ENCODE measurements at places on chromosomes 2 and 18. TPM values are rescaled to one million over a fixed set of nuclear protein-coding genes. Genes with fewer than 3 reads are reported as not detected.

SERPINB13 gene
- not detected for total RNA-seq

RBMS1 gene
- 42.2 TPM for total RNA-seq

TGFA gene
- not detected for total RNA-seq

KLHL14 gene
- 42.5 TPM for total RNA-seq

LAMA3 gene
- total RNA-seq = not detected

HOXD12 gene
- not detected for total RNA-seq

GNAL gene
- 0.12 TPM for total RNA-seq

IRS1 gene
- 11.9 TPM for total RNA-seq

STAMBP gene
- total RNA-seq = 35.8 TPM

GPBAR1 gene
- total RNA-seq = 0.81 TPM

SCG2 gene
- total RNA-seq = 0.27 TPM

- peak; percentile 37 for DNase-seq
Measured at GRCh38 chr2:191521608-191522208, 156.2 kb upstream of the NABP1 start.

DNA sequence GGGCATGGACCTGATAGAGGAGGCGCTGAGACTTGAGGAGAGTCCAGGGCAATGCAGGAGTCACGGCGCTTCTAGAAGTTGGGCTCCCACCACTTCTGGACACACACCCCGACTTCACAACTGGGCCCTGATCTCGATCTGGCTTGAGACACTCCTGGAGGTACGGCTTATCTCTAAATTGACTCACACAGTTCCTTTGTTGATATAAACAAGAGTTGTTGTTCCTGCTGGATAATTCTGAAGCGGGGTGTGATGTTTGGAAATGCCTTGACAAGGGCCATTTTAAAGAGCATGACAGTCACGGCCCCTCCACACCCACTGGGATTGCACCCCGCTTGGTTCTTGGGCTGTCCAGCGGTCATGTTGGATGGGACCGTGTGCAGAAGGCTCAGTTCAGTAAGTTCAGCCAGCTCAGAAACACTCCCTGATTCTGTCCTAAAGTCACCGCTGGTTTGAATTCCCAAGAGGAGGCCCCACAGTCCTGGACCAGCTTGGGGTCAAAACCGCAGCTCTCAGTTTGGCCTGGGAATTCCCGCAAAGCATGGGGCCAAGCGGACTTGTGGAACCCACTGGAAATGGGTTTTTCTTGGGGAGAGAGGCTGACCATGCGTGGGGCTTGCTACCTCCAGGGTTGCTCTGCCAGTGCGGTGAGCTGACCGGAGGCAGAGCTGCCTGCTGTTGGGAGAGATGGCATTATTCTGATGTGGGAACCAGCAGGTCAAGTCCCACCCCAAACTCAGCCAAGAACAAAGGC is 9.3 kb upstream of the NEU2 start:
- DNase-seq = no peak

GRCh38 chr18:62999392-62999791 is 284.1 kb downstream of the PHLPP1 start:
- no peak for DNase-seq

GRCh38 chr18:62741118-62741566 is 25.8 kb downstream of the PHLPP1 start:
- no peak for DNase-seq

- no peak for DNase-seq
Measured at GRCh38 chr18:55458456-55459203, 129.4 kb downstream of the TCF4 start.

DNA sequence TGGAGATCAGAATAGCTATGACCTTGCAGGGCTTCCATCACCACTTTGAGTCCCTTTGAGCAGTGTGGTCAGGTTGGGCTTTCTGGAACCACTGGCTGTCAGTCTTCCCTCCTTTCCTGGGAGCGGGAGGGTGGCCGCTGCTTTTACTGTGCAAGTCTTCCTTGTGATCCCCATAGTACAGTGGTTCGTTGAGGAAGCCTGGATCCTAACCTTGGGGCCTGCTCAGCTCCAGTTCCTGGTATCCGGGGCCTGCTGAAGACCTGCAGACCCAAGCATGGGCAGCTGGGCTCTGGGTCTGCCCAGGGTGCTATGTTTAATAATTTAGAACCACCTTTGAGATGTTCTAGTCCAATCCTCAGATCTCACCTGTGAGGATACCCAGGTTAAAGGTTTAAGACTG is 104.2 kb downstream of the CLIP4 start:
- no peak for DNase-seq

DNA sequence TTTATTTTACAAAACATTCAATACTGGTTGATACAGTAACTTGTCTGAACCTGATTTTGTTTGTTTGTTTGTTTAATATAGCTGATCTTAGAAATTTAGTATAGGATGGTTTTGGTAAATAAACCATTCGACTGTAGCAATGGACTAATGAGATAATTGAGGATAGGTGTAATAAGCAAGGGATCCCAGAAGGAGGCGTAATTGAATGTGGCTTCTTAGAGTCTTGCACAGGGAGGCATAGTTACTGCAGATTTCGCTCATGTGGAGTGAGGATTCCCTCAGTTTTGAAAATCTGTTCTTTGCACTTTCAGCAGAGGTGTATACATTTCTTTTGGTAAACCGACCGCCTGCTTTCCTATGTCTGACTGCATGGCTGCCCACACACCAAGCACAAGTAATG is 709.6 kb downstream of the SOCS6 start:
- no peak for DNase-seq

GRCh38 chr2:216467845-216468244 is 30.8 kb upstream of the RPL37A start:
- no peak for DNase-seq

DNA sequence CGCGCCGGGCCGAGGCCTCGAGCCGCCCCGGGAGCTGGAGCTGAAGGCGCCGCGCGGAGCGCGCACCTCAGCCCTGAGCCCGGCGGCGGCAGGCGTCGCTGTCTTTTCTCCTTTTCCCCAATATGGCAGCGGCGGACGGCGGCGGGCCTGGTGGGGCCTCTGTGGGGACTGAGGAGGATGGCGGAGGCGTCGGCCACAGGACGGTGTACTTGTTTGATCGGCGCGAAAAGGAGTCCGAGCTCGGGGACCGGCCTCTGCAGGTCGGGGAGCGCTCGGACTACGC is 369 bp downstream of the SMCHD1 start:
- no peak for DNase-seq

DNA sequence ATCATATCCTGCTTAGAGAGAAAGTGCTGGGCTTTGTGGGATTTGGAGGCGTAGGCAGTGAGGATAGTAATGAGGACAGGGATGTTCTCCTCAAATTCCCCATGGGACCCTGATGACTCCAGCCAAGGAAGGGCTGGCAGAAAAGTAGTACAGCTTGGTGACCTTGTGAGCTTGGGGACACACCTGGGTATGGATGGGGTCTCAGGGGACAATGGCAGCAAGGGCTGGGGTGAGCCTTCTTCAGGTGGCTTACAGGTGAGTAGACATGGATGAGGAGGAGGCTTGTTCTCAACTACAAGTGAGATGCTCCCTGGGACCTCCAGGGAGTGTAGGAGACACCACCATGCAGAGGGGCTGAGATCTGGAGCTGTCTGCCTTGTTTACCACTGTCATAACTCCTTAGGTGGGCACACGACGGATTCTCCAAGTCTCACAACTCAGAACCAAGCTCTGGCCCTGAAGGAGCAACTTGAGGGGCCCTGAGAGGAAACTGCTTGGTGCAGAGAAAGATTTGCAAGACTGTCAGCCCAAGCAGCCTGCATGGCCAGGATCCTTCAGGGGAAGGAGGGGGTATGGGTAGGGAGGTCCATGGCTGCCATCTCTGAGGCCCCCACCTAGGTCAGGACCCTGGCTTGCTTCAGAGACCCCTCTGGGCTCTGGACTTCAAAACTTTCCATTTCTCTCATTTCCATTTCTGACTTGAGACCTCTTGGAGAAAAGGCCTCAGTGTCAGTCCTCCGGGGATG is 262.8 kb downstream of the DYSF start:
- DNase-seq = no peak

GRCh38 chr18:30192216-30192615 is 850.3 kb downstream of the DSC3 start:
- DNase-seq = no peak

- no peak for DNase-seq
Measured at GRCh38 chr18:55189972-55190371, 230.7 kb upstream of the CCDC68 start.

DNA sequence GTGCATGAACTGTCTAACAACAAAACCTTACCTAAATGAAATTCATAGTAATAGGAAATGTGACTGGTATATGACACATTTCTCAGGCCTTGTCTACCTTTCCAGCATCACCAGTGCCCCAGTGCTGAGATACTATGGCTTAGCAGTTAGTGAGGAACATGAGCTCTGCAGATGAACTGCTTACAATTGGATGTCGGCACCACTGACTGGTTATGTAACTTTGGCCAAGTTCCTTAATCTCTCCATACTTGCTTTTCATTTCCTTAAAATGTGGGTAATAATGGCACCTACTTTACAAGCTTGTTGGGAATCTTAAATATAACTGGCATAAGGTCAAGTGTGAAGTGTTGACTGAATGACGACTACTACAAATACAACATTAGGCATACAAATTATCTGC is 136.3 kb downstream of the OLA1 start:
- no peak for DNase-seq

GRCh38 chr2:96933305-96934181 is 52.8 kb downstream of the FAM178B start:
- no peak for DNase-seq

GRCh38 chr18:62877411-62878221 is 162.3 kb downstream of the PHLPP1 start:
- no peak for DNase-seq

GRCh38 chr2:191806396-191806795 is 40.5 kb downstream of the CAVIN2 start:
- DNase-seq = no peak

DNA sequence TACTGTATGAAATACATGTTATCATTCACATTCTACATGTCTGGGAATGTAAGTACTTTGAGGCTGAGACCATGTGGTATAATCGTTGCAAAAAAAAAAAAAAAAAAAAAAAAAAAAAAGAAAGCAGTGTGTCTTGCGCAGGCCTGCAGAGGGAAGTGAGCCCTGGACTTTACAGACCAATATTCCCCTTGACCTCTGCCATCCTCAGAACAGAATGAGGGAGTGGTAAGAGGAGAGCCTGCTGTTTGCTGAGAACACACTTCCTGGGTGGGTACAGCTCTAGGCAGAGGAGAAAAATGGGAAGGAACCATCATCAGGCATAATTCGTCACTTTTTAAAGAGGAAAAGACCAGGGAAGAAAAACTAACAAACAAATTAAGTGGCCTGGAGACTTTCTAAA is 28.8 kb upstream of the TBC1D8 start:
- no peak for DNase-seq

DNA sequence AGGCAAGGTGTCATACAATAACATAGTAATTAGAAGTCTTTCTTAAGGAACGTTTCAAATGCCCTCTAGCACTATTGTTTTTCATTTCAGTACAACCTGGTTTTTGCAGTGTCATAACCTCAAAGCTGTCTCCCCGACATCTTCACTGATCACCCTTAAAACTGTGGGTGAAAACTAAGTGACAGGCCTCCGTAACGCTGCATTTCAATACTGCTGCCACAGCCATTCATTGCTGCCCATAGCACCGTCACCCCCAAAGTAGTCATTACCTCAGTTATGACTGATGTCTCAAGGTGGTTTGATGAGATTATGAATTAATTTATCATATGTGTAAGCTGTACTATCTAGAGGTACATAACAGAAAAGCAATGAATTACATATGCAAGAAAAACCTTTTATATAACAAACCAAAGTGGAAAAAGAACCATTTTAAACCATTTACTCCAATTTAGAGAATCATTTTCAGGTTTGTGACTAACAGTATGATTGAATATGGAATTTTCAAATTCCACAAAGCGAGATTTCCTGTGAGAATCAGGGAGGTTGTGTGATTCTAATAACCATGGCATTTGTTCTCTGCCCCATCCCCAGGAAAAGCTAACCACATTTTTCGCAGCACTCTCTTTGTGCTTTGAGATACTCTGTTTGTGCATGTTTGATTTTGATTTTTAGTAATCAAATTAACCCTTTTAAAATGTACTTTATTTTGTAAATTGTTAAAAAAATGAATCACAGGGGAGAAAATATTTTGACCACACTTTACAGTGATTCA is 263.0 kb downstream of the PTGR3 start:
- DNase-seq = no peak

- DNase-seq = no peak
Measured at GRCh38 chr18:43596105-43596712, 318.9 kb upstream of the SYT4 start.

- no peak for DNase-seq
Measured at GRCh38 chr2:26451700-26452099, 26.2 kb downstream of the OTOF start.

- peak; percentile 37 for DNase-seq
Measured at GRCh38 chr2:144493027-144493809, 26.7 kb downstream of the ZEB2 start.

DNA sequence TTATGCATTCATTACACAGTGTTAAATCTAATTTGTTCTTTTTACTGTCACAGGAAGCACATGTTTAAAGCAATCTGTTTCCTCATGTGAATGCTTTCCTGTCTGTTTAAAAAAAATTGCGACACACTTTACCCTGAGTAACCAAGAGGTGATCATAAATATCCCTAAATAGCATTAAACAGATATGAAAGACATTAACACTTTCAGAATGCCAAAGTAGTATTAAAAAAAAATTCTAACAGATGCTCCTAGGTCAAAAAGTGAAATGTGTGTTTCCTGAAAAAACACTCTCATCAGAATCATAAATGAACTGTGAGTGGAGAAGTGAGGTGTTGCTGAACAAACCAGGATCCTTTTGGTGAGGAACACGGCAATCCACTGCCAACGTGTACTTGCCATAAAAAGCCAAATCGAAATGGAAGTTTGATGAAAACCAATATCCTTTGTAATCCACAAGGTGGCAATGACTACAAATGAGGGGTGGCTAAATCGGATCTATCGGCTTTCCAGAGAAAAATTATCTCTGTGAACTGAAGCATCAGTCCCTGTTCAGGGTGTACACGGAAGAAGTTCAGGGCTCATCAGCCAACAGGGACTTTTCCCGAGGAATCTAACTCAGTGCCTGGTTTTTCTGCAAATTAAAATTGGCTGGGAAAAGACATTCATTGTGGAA is 248.9 kb downstream of the TCF4 start:
- peak; percentile 31 for DNase-seq

DNA sequence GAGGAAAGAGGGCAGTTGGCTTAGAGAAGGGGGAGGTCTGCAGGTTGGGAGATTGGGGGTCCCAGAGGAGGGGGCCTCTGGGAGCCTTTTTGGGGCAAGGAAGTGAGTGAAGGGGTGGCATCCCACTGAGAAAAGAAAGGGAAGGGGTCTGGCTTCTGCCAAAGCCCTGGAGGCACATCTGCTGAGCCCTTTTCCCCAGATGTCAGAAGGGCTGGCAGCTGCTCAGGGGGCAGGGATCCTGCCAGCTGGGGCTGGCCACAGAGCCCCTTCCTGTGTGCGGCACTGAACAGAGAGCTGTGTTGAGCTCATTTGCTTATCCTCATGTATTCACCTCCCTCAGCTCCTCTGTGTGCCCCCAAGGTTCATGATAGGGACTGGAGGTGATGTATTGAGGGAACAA is 54.5 kb downstream of the APOB start:
- DNase-seq = no peak

Data from B cell (primary cell).